Stimulated activated CD8-positive, alpha-beta memory T cell treated with anti-CD3 and anti-CD28 coated beads, Interleukin-2, amount 100 ng/mL, for 1 hour (primary cell): ENCODE measurements at places on chromosomes 2 and 18.

DNA sequence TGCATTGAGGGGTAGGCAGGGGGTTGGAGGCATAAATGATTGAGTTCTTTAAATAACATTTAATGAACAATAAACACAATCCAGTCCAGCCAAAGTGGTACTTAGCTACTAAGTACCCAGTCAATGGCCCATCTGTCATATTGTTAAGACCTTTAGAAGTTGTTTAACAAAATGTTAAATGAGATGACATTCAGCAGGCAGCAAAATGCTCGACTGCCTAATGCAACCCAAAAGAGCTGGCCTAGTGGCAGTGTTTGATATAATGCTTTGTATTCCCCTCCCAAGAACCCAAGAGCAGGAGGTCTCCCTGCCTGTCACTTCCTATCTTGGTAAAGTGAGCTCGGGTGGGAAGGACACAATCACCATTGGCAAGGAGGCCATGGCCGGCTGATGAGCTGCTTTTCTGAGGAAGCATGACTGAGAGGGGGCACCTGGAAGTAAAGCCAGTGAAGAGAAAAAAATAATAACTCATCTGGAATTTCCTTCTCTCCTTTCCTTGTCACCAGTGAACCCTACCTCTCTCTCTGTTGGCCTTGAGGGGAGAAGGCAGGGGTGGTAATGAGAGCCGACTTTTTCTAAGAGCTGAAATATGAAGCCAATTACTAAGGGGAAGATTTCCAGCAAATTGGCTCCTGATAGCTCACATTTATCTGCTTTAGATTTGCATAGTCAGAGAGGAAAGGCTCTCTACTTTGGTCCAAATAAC lies 140.6 kb downstream of the C1D start:
- DNase-seq: no peak

DNA sequence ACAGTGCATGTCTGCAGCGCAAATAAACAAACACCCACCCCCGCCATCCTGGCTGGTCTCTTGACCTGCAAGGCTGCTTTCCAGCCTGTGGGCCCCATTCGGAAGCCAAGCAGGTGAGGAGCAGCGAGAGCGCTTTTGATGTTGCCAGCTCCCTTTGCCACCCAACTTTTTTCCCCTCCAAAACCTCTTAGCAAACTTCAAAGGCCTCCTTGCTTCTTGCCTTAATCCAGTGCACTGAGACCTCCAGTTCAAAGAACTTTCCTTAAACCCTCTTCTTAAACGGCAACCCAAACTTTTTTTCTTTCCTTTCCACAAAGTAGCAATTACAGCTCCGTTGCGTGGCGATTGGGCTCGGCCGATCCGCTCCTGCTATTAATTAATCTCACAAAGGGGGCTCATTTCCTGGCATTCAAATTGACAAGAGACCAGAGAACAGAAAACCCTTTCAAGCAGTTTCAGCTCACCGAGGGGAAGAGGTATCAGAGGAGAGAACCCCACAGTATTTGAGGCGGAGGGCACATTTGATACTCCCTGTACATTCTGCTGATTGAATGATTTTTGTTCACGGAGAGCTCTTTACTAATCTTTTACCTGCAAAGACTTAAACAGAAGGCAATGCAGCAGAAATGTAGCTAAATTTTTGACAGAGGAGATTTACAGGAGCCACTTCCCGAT lies 531.4 kb downstream of the TMEM182 start:
- DNase-seq: no peak

DNA sequence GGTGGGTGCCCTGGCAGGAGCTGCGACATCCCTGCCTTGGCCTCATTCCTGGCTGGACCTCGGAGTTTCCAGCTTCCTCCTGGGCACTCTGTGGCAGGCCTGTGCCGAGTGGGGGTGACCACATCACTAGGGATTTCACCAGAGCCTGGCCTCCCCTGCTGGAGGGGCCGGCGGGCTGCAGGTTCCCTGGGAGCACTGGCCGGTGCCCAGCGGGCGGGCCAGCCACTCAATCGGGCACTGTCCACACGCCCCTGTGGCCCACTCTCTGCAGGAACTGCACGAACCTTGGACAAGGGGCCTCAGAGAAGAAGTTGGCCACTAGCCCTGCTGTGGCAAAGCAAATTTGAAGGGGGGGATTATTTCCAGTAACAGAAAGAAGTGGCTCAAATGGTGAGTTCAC lies 110.7 kb upstream of the APCDD1 start:
- no peak for DNase-seq

DNA sequence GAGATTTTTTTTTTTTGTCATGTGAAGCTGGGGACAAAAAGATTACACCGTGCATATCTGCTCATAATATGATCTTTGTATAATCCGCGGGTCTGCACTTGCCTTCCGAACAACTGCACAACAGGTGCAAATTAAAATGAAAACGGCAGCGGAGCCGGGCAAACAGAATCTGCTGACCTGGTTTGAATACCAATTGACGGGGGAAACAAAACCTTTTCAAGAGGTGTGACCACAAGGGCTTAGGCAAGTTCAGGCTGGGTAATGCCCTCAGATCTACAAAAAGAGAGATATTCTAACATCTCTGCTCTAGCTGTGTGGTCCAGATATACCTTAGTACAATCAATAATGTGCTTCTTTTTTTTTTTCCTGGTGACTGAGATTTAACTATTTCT lies 88.5 kb downstream of the ZEB2 start:
- DNase-seq: no peak

GRCh38 chr2:8575038-8575833 lies 106.6 kb upstream of the ID2 start:
- peak; percentile 43 for DNase-seq

DNA sequence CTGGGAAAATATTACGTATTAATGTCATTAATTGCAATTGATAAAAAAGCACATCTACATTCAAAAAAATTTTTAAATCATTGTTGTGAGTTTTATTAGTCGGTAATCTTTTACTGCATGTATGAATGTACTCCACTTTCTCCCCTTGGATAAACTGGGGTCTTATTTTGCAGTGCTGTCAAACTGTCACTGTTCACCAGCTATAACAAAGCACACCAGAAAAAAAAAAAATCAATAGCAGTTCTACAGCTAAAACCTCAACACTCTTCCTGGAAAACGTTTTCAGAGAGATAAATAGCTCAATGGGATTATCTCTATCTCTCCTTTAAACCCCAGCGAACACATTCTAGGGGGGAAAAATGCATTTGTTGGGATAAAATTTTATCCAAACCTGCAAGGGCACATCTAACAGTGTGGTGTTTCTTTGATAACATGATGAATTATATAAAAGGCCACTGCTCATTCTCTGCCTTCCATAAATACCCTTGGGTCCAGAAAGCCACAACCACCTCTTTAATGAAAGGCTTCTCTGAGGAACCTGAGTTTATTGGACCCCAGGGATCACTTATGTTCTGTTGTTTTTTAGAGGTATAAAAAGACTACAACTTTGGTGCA lies 219.9 kb downstream of the CDH20 start:
- DNase-seq: no peak

GRCh38 chr2:25303633-25304236 lies 38.0 kb downstream of the DNMT3A start:
- no peak for DNase-seq

GRCh38 chr18:69490813-69491212 lies 90.1 kb downstream of the DOK6 start:
- DNase-seq: no peak

DNA sequence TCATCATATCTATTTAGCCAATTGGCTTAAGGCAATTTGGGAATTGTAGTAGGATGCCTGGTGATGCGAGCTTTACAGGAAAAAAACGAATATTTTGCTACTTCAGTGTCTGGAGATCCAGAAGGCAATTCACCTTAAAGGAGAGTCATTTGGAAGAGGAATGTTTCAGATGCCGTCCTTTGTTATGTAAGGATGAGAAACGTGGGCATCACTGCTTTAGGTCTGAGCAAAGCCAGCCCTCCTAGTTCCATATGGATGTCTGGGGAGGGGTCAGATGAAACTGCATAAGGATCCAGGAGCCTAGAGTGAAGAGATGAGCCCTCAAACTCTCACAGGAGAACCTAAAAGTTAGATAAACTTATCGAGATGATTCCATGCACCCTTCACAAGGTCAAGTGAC lies 30.9 kb upstream of the DOCK10 start:
- DNase-seq: no peak

DNA sequence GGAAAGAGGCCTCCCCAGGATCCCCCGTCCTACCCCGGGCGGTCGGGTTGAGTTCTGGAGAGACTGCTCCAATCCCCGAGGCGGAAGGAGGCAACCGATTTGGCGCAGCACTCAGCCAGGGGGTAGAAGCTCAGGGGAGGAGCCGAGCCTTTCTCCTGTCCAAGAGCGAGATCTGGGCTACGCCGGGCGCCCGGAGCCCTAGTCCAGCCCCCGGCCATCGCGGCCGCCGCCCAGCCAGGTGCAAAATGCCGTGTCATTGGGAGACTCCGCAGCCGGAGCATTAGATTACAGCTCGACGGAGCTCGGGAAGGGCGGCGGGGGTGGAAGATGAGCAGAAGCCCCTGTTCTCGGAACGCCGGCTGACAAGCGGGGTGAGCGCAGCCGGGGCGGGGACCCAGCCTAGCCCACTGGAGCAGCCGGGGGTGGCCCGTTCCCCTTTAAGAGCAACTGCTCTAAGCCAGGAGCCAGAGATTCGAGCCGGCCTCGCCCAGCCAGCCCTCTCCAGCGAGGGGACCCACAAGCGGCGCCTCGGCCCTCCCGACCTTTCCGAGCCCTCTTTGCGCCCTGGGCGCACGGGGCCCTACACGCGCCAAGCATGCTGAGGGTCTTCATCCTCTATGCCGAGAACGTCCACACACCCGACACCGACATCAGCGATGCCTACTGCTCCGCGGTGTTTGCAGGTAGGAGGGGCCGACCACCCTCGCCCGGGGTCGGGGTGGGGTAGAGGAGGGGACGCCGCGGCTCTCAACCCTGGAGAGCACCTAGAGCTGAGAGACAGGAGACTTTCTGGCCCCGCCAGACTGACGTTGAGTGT lies at the start of gene DYSF:
TSS of gene DYSF (plus strand) at position 158 of the 817 bp plus-strand sequence.
- no peak for DNase-seq

DNA sequence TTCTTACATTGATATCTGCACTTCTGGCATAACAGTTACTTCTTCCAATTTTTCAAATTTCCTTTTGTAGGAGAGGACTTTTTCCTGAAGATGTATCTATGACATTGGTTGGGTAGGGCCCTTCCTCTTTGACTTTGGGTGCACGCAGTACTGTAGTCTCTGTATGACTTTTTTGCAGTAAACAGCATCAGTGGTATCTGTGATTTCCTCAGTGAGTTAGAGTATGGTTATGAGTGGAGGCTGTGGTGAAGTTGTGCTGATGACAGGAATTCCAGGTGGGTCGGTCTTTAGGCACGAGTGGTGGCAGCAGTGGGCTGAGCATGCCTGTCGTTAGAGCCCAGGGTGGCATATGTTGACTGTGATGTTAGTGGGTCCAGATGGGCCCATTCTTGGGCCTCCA lies 17.6 kb downstream of the ACVR1C start:
- DNase-seq: no peak

DNA sequence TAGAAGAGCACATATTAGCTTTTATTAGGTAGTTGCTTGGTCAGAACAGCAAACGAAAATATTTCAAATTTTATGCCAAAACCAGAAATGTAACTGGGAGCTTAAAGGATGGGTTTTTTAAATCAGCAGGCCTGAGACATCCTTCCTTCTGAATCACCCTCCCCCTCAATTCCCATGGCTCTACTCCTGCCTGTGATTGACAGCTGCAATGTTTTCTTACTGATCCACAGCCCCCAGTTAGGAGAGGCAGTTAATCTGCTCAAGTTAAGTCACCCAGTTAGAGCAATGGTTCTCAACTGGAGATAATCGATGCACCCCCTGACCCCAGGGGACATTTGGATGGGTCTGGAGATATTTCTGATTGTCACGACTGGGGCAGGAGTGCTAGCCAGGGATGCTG lies 24.9 kb downstream of the KCTD18 start:
- no peak for DNase-seq
